ENCODE measurements at places on chromosomes 2 and 18.

GRCh38 chr2:2056531-2056930 is 274.5 kb downstream of the MYT1L start:
- no peak for DNase-seq

DNA sequence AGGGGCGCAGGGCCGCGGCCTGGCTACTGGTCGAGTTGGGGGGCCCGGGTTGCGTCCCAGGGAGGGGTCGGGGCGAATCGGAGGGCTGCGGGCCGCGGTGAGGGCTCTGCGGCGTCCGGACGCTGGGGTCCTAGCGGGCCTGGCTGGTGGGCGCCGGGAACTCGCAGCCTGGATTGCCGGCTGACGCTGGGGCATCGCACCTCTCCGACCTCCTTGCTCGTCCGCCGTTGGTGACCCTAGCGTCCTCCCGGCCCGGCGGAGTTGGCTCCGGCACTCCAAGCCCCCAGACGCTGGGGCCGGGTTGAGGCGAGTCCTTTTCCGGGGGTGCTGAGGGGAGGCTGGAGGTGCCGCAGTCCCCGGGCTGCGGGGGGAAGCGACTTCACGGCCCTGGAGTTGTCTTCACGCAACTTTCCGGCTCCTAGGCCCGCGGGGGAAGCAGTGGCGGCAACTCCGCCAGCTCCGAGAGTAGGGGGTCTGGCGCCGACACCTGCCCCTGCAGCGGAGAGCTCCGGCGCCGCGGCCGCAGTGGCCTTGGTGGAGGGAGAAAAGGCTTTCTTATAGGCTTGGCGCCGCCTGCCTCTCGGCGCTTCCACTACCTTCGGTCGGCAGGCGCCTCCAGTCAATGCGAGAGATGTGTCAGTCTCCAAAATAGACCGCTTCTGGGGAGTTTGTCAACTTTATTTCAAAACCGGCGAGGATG is 70.3 kb downstream of the HAUS1 start:
- peak; percentile 40 for DNase-seq

GRCh38 chr2:133324150-133324561 is 244.1 kb downstream of the NCKAP5 start:
- DNase-seq, result no peak

DNA sequence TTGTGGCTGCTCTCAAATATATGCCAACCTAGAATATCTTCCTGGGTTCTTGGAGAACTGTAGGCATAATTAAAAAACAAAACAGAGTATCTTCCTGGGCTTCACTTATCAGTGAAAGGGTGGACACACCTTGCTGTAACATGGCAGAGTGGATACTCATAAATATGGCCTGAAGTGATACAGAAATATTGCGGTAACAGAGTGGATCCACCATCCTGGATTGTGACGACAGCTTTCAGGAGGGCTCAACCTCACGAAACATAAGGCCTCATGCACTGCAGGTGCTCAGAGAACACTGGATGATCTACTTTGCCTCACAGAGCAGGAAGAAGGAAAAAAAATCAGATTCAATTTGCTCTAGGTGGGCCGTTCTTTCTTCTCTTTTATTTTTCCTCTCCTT is 336.0 kb downstream of the NBAS start:
- no peak for DNase-seq

GRCh38 chr2:132275396-132275795 is 113.6 kb upstream of the ANKRD30BL start:
- DNase-seq, result no peak

- no peak for DNase-seq
These were observed 79.9 kb upstream of the FAM237A start for GRCh38 chr2:206562375-206562774.

- DNase-seq, result no peak
These were observed 67.9 kb upstream of the TAF1B start for GRCh38 chr2:9775351-9775750.

GRCh38 chr2:45721150-45721549 is 69.7 kb downstream of the PRKCE start:
- DNase-seq, result no peak

GRCh38 chr2:207813942-207814341 is 44.2 kb upstream of the FZD5 start:
- no peak for DNase-seq

- no peak for DNase-seq
These were observed 358 bp downstream of the USP37 start for GRCh38 chr2:218567797-218568189.

DNA sequence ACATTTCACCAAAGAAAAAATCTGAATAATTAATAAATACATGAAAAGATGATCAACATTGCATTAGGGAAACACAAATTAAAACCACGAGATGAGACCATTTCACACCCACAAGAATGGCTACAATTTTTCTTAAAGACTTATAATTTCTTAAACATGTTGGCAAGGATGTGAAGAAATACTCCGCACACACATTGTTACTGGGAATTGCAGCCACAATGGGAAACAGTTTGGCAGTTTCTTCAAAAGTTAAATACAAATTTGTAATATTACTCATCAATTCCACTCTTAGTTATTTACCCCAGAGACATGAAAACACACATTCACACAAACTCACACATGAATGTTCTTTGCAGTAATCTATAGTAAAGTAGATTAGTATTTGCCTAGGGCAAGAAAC is 363.3 kb upstream of the SMIM21 start:
- no peak for DNase-seq

DNA sequence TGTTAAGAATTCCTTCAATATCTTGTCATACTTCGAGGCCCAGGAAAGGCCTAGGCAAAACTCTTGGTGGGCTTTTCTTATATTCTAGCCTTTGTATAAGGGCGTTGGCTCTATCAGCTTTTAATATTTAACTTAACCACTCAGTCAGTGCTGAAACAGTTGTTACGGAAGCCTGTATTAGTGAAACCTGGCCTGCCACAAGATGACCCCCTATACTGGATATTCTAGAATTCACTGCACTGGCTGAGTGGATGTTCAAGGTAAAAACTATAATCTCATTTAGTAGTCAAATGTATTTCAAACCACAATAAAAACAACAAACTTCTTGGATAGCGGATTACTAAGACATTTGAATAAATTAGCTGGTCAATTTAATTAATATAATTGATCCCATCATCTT is 91.7 kb upstream of the HNMT start:
- no peak for DNase-seq

GRCh38 chr18:47881752-47882455 is 48.6 kb downstream of the SMAD2 start:
- no peak for DNase-seq

- DNase-seq, result no peak
These were observed 19.4 kb upstream of the PRLH start for GRCh38 chr2:237546876-237547395.

GRCh38 chr2:23484767-23485166 is 99.8 kb downstream of the KLHL29 start:
- no peak for DNase-seq

DNA sequence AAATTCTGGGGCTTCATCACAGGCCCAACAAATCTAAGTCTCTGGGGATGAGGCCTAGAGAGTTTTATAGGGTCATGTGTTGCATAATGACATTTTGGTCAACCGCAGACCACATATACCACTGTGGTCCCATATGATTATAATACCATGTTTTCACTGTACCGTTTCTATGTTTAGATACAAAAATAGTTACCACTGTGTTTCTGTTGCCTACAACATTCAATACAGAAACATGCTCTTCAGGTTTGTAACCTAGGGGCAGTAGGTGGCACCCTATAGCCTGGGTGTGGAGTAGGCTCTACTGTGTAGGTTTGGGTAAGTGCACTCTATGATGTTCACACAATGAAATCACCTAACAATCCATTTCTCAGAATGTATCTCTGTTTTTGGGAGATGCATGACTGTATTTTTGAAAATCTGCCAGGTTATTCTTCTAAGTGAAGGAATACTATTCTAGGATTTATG is 485.2 kb downstream of the PTPRM start:
- peak; percentile 67 for DNase-seq

DNA sequence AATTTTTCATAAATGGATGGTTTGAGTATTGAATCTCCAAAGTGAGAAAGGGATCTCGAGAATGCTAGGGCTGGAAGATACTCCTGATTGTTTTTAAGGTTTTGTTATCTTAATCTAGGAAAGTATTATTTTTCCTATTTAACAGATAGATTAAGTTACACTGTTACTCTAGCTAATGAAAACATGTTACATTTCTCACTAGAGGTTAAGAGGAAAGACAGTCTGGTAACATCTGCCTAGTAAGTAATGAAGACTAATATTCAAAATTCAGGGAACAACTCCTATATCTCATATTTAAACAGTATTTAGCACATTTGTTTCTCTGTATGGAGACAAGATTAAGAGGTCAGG is 2.0 kb downstream of the GALNT3 start:
- DNase-seq, result no peak

DNA sequence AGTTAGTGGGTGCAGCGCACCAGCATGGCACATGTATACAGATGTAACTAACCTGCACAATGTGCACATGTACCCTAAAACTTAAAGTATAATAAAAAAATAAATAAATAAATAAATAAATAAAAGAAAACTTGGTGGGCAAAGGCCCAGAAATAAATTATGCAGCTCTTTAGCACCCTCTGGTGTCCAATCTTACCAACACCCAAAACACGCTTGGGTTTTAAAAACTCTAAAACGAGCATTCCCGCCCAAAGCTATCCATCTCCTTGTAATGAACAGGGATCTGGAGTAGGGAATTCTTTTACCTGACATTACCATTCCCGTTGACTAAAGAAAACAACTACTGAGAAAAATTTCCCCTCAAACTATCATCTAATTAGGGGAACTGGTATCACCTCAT is 2005.9 kb upstream of the CELF4 start:
- no peak for DNase-seq

DNA sequence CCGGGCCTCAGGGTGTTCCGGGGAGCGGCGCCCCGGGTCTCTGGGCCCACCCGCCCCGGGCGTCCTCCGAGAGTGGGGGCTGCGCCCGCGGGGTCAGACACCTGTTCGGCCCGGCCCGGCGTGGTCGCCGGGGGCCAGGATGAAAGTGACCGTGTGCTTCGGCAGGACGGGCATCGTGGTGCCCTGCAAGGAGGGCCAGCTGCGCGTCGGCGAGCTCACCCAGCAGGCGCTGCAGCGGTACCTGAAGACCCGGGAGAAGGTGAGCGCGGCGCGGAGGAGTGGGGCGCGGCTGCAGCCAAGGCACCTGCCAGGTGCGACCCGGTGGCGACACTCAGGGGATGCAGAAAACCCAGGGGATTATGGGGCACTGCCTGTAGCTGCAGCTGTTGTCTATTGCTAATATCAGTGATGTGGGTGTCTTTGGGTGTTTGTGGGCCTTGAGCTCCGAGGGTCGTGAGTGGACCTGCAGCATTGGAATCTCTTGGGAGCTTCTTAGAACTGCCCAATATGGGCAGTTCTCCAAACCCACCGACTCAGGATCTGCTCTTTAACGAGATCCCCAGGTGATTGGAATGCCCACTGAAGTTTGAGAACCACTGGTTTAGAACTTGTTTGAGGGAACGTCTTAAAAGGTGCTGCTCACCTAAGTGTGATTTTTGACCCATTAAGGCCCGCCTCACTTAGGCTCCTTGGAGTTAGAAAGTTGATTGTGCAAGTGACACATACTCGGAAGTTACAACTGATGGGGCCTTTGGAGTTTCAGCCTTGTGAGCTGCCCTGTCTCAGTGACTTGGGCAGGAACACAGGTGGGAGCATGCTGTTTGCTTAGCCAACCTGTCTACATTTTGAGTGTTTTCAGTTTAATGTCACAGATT is 823 bp downstream of the PARD3B start:
- peak; percentile 6 for DNase-seq

GRCh38 chr2:153163055-153163454 is 315.5 kb downstream of the RPRM start:
- peak; percentile 50 for DNase-seq

- no peak for DNase-seq
These were observed 31.6 kb downstream of the TWSG1 start for GRCh38 chr18:9366126-9366714.

DNA sequence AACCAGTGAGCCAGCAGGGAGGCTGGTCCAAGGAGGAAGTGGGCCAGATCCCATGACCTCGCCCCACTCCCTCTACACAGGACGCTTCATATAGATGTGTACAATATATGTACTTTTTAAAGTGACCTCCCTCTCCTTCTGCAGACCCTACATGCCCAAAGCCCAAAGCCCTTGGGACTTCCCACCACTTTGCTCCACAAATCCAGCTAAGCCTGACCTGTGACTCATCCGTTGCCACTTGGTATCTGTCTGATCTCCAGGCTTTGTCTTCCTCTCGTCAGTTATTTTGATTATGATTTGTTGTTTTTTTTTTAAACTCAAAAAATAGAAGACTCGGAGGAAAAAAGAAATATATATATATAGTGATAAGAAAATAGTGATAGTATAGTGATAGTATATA is 470.8 kb downstream of the KCNJ3 start:
- DNase-seq, result no peak

Measured in hematopoietic multipotent progenitor cell (in vitro differentiated cells).